ENCODE measurements at places on chromosomes 1 and 21. TPM values are rescaled to one million over a fixed set of nuclear protein-coding genes. Genes with fewer than 3 reads are reported as not detected.

The OR2L3 gene
- not detected for total RNA-seq

The THEM5 gene
- total RNA-seq: not detected

The ZNF648 gene
- total RNA-seq: not detected

The TMIGD3 gene
- not detected for total RNA-seq

The EDARADD gene
- total RNA-seq: not detected

The TDRD5 gene
- total RNA-seq: not detected

The LAMB3 gene
- total RNA-seq: 4.6 TPM

The CFHR2 gene
- total RNA-seq: not detected

The LCA5L gene
- 0.57 TPM for total RNA-seq

The PLA2G2C gene
- total RNA-seq: not detected

The KCNC4 gene
- total RNA-seq: 3.9 TPM

The OR2L8 gene
- total RNA-seq: 0.31 TPM

The VPS26C gene
- total RNA-seq: 83.1 TPM

The MNDA gene
- not detected for total RNA-seq

The TRIM46 gene
- 4.5 TPM for total RNA-seq

The FMN2 gene
- total RNA-seq: 0.49 TPM

The ASCL5 gene
- total RNA-seq: not detected

The ANKRD34A gene
- total RNA-seq: 0.13 TPM

The PIK3CD gene
- total RNA-seq: 4.2 TPM

The TMCC2 gene
- 4.3 TPM for total RNA-seq

The CELA2A gene
- total RNA-seq: not detected

The CELA2B gene
- not detected for total RNA-seq

The CYP4A11 gene
- not detected for total RNA-seq

The DISP1 gene
- total RNA-seq: 0.81 TPM

The SLAMF7 gene
- total RNA-seq: not detected

The GNG4 gene
- total RNA-seq: 0.16 TPM

The KCNJ15 gene
- total RNA-seq: 1.1 TPM

The GOLT1A gene
- total RNA-seq: not detected

The ERG gene
- total RNA-seq: 39.3 TPM

The RXFP4 gene
- 0.06 TPM for total RNA-seq

The SPATA21 gene
- total RNA-seq: not detected

The PRKAA2 gene
- total RNA-seq: 2.5 TPM

The HSD3B1 gene
- not detected for total RNA-seq

The DTL gene
- total RNA-seq: 10.0 TPM

The SYT11 gene
- total RNA-seq: 25.9 TPM

The SHISA4 gene
- 9.6 TPM for total RNA-seq

The EYA3 gene
- total RNA-seq: 18.2 TPM

The TRIM67 gene
- total RNA-seq: not detected

The PTPN22 gene
- total RNA-seq: 0.49 TPM

Measured in bladder microvascular endothelial cell (primary cell).